ENCODE measurements at places on chromosomes 5 and 9.
A peak's percentile ranks its signal among the peaks of the same experiment; 100 is the strongest.

DNA sequence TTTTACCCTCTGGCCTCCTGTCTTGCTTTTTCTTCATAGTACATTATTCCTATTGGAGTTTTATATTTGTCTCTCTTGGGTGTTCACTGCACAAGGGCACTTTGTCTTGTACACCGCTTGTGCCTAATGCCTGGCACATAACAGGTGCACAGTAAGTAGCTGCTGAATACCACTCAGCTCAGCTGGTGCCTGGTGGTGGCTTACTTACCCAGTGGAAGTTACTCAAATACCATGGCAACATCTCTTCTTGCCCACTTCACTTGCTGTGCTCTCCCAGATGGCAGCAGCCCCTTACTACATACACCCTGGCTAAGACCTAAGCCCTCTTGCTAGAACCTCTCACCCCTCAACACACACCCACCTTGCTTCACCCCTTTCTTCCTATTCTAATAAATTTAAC, 11.3 kb upstream of the SKP1 start:
- DNase-seq = no peak

GRCh38 chr5:107576736-107577393, 93.9 kb downstream of the EFNA5 start:
- no peak for DNase-seq

- no peak for DNase-seq
Measured at GRCh38 chr5:131627207-131627865, 7.7 kb downstream of the RAPGEF6 start.

DNA sequence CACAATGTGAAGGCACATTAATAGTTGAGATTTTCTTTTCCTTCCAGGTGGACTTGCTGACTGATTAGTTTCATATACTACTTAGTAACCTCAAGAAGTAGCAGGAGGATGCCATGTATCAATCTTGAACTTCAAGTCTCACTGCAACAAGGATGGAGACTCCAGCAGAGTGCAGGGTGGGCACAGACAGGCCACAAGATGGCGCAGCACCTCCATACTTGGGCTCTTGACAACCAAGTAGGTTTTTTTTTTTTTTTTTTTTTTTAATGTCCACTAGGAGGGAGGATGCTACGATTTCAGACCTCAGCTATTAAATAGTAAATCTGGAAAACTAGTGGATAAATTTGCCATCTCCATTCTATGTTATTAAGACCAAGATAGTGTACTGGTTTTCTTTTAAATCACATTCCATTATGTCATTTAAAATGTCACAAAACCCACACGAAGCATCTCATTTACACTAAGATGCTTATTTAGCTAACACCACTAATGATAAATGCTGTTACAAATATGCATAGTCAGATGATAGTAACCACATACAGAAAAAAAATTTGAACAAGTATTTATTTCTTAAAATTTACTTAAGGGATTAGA, 58.6 kb downstream of the IL6ST start:
- DNase-seq = peak; percentile 58

DNA sequence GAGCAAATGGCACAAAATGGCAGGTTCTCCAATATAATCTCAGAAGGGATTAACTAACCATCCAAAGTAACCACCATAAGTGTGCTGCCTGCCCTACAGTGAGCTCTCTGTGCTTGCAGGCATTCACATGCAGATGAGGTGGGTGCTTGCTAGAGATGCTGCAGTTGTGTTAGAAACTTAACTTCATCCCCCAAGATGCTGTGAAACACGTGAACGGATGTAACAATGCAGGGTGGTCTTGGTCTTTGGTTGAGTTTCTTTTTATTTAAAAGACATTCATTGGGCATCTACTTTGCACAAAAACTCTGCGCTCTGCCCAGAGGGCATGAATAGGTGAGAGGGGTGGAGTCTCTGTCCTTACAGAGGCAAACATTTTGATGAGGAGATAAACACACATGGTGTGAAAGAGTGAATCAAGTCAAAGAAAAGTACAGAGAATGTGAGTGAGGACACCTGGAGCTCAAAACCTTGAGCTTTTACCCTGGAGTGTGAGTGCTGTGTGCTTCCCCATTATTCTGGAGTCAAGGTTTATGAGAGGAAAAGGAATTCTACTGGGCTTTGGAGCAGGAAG, 143.9 kb upstream of the DAP start:
- no peak for DNase-seq

GRCh38 chr9:86389628-86390027, 35.4 kb upstream of the TUT7 start:
- DNase-seq = no peak

- no peak for DNase-seq
Measured at GRCh38 chr9:131640438-131641137, 95.3 kb downstream of the PRRT1B start.

GRCh38 chr5:82365744-82366228, 87.6 kb upstream of the RPS23 start:
- DNase-seq = no peak

DNA sequence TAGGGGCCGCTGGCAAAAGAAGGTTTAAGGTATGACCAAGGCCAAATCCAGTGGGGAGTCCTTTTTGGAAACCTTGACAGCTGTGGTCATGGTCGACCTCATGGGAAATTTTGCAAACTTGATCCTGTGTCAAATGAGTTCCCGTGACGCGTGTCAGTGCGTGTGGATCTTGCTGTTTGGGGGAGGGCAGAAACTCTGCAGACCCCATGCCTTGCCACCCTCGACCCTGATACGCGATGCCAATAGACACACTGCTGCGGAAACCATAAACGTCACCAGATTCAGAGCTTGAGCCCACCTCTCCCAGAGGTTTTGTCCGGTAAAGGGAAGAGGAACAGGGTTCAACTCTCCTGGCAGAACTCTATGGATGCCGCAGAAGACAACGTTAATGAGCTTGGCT, 104.7 kb downstream of the ADAMTS2 start:
- DNase-seq = no peak

DNA sequence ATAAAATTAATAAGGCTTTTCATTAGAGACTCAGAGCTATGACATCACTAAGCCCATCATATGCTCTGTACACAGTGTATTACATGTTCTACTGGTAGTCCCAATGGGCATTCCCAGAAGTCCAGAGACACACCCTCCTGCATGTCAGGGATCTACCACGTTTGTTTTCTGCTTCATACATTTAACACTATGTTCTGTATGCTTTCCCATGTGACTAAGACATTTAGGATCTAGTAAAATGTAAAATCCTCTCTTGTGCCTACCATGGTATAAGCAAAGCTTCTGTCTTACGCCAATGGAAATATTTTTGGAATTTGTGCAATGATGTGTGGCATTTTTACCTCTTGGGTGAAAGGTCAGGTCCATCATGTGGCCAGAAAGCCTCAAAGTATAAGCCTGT, 192.4 kb downstream of the ADAMTSL1 start:
- no peak for DNase-seq

Data from forelimb muscle (tissue), 1 donor.